ENCODE measurements at places on chromosomes 7 and 10. TPM values are rescaled to one million over a fixed set of nuclear protein-coding genes. Genes with fewer than 3 reads are reported as not detected.

GRCh38 chr10:117936566-117936965 is 110.2 kb downstream of the RAB11FIP2 start:
- no peak overlapping the region for H3K27ac ChIP-seq
- DNase-seq: no peak
- no peaks in the 10 kb centered on the region for H3K27me3 ChIP-seq
- no peaks in the 10 kb centered on the region for H3K4me1 ChIP-seq
- H3K36me3 ChIP-seq: no peaks in the 10 kb centered on the region
- no peak overlapping the region for H3K4me3 ChIP-seq

DNA sequence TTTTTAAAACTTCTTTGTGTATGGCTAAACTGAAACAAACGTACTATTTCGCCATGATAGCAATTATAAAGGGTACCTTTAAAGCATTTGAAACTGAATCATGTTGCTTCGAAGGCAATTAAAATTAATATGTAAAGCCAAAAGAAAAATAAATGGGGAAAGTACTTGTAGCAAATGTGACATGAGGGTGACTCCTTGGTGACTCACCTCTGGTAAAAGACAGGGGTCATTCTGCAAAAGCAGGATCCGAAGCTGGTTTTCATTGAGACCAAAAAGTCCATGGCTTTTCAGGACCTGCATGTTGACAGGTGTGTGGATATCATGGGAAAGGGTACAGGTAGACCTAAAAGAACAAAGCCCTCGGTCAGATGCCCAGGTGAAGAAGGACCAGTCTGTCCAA is 1.5 kb downstream of the ZC3HAV1L start:
- peak overlapping the region; percentile 78 for H3K4me3 ChIP-seq
- no peaks in the 10 kb centered on the region for H3K36me3 ChIP-seq
- DNase-seq: no peak

The TAS2R5 gene
- total RNA-seq: 5.7 TPM

GRCh38 chr10:67784474-67784873 is 53.5 kb downstream of the DNAJC12 start:
- peaks cover 7% of the 10 kb centered on the region for H3K4me1 ChIP-seq
- DNase-seq: no peak
- no peaks in the 10 kb centered on the region for H3K36me3 ChIP-seq
- H3K27ac ChIP-seq: no peak overlapping the region

- H3K4me3 ChIP-seq: no peak overlapping the region
- no peaks in the 10 kb centered on the region for H3K4me1 ChIP-seq
- H3K36me3 ChIP-seq: no peaks in the 10 kb centered on the region
- no peaks in the 10 kb centered on the region for H3K27me3 ChIP-seq
These were observed 141.2 kb upstream of the ZNF716 start for GRCh38 chr7:57308631-57309408.

DNA sequence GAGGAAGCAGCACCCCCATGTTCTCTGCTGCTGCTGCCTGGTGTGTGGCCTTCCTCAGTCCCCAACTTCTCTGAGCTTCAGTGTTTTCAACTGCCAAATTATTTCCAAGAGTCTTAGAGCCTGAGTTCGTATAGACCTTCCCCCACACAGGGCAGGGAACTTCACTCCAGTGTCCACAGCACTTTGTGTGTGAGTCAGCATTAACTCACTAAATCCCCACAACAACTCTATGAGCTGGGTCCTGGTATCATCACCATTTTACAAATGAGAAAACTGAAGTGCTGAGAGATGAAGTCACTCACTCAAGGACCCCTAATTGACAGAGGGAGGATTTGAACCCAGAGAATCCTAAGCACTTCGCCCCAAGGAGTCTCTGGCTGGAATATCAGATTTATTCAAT is 48.3 kb downstream of the ADCYAP1R1 start:
- H3K4me1 ChIP-seq: no peaks in the 10 kb centered on the region
- no peak overlapping the region for H3K27ac ChIP-seq
- no peak overlapping the region for H3K4me3 ChIP-seq
- H3K27me3 ChIP-seq: no peaks in the 10 kb centered on the region
- no peak for DNase-seq

The TMEM120A gene
- total RNA-seq: 51.6 TPM

DNA sequence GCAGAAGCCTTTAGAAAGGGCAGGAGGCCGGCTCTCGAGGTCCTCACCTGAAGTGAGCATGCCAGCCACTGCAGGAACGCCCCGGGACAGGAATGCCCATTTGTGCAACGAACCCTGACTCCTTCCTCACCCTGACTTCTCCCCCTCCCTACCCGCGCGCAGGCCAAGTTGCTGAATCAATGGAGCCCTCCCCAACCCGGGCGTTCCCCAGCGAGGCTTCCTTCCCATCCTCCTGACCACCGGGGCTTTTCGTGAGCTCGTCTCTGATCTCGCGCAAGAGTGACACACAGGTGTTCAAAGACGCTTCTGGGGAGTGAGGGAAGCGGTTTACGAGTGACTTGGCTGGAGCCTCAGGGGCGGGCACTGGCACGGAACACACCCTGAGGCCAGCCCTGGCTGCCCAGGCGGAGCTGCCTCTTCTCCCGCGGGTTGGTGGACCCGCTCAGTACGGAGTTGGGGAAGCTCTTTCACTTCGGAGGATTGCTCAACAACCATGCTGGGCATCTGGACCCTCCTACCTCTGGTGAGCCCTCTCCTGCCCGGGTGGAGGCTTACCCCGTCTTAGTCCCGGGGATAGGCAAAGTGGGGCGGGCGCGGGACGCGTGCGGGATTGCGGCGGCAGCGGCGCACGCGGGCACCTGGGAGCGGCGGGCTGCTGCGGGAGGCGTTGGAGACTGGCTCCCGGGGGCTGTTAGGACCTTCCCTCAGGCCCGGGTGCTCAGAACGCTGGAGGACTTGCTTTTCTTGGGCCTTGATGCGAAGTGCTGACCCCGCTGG is at the start of gene FAS:
Gene FAS, plus strand, starts transcription at position 415 of the 777 bp plus-strand sequence. Its CDS starts 79 bp downstream, at position 494.
- H3K4me1 ChIP-seq: peaks cover 51% of the 10 kb centered on the region
- peak; percentile 68 for DNase-seq
- peak within 1 kb of the TSS; percentile 98 for H3K27ac ChIP-seq
- H3K27me3 ChIP-seq: no peaks in the 10 kb centered on the region
- peak within 1 kb of the TSS; percentile 84 for H3K4me3 ChIP-seq

GRCh38 chr10:48491392-48492139 is 113.3 kb downstream of the ARHGAP22 start:
- no peaks in the 10 kb centered on the region for H3K36me3 ChIP-seq
- no peak for DNase-seq
- no peaks in the 10 kb centered on the region for H3K27me3 ChIP-seq
- no peak overlapping the region for H3K4me3 ChIP-seq

The C7orf57 gene
- total RNA-seq: not detected

DNA sequence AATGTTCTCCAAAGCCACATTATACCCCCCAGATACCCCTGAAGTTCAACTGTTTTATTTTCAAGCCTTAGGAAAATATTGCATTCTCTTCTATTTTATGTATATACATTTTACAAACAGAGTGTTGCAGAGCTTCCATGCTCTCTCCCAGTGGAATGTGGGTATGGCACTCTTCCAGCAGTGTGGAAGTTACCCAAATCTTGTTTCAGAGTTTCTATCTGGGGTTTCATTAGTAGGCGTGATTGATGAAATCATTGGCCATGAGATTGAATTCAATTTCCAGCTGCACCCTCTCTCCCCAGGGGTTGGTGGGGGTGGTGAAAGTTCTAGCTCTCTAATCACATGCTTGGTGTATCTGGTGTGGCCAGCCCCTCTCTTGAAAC is 350.4 kb downstream of the RPS24 start:
- DNase-seq: no peak
- no peaks in the 10 kb centered on the region for H3K36me3 ChIP-seq
- H3K27me3 ChIP-seq: no peaks in the 10 kb centered on the region
- no peaks in the 10 kb centered on the region for H3K4me1 ChIP-seq

GRCh38 chr7:127692200-127692599 is 40.2 kb downstream of the SND1 start:
- no peak overlapping the region for H3K4me3 ChIP-seq
- H3K36me3 ChIP-seq: peaks cover 6% of the 10 kb centered on the region
- H3K4me1 ChIP-seq: no peaks in the 10 kb centered on the region
- DNase-seq: no peak

DNA sequence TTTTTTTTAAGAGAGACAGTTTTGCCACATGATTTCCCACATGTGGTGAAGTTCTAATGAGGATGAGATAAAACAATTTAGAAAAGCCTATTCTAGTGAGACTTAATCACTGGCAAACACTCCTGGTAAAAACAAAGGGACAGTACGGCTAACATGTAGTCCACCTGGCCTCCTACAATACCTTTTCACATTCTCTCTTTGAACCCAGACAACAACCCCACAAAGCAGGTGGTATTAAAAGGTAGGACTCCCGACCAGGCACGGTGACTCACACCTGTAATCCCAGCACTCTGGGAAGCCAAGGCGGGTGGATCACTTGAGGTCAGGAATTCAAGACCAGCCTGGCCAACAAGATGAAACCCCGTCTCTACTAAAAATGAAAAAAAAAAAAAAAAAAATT is 12.4 kb downstream of the PARD3 start:
- H3K27ac ChIP-seq: no peak overlapping the region
- H3K4me3 ChIP-seq: no peak overlapping the region
- peaks cover 10% of the 10 kb centered on the region for H3K4me1 ChIP-seq
- H3K36me3 ChIP-seq: no peaks in the 10 kb centered on the region
- DNase-seq: no peak

DNA sequence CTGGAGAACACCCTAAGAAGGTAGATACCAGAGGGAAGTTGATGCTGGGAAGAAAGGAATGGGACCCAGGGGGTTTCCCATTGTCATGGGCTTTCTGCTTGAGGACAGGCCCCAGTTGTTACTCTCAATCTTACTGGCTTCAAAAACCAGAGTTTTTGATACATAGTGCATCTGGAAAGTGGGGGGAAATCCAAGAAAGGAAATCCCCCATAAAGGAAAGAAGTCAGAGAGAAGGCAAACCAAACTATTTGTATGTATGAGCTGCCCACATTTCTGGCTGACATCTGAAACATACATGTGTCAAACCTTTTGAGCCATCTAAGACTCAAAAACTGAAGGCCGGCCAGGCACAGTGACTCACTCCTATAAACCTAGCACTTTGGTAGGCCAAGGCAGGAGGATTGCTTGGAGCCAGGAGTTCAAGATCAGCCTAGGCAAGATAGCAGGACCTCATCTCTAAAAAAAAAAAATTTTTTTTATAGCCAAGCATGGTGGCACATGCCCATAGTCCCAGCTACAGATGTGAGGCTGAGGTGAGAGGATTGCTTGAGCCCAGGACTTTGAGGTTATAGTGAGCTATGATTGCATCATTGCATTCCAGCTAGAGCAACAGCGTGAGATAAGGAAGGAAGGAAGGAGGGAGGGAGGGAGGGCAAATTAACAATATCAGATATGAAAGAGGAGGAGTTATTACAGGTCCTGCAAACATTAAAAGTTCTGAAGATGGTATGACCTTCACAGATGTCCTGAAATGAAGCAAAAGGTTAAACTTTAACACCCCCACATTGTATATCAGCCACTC is 6.7 kb upstream of the COA1 start:
- H3K4me3 ChIP-seq: no peak overlapping the region
- H3K27ac ChIP-seq: no peak overlapping the region
- no peak for DNase-seq
- no peaks in the 10 kb centered on the region for H3K4me1 ChIP-seq

Measured in tibial nerve (tissue), 4 donors.